ENCODE measurements at places on chromosomes 6 and 20.

DNA sequence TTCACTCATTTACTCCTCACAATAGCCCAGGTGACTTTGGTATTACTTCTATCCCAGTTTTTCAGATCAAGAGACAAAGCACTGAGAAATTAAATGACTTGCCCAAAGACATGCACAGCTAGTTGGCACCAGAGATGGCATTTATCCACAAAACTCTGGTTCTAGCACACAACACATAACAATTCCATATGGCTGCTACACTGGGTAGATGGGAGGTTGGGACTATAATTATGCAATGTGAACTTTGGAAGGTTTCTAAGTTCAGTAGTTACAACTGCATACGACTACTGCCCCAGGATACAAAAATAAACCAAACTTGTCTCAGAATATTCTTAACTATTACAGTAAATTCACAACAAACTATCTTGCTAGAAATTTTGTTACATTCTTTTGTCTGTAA, 54.2 kb upstream of the MLIP start:
- DNase-seq = no peak

- no peak for DNase-seq
Observed at GRCh38 chr6:69647726-69648125, 149.1 kb downstream of the LMBRD1 start.

- DNase-seq = peak; percentile 55
Observed at GRCh38 chr6:27505209-27506027, 32.5 kb upstream of the ZNF184 start.

GRCh38 chr6:115891750-115892149, 168.9 kb downstream of the FRK start:
- no peak for DNase-seq

DNA sequence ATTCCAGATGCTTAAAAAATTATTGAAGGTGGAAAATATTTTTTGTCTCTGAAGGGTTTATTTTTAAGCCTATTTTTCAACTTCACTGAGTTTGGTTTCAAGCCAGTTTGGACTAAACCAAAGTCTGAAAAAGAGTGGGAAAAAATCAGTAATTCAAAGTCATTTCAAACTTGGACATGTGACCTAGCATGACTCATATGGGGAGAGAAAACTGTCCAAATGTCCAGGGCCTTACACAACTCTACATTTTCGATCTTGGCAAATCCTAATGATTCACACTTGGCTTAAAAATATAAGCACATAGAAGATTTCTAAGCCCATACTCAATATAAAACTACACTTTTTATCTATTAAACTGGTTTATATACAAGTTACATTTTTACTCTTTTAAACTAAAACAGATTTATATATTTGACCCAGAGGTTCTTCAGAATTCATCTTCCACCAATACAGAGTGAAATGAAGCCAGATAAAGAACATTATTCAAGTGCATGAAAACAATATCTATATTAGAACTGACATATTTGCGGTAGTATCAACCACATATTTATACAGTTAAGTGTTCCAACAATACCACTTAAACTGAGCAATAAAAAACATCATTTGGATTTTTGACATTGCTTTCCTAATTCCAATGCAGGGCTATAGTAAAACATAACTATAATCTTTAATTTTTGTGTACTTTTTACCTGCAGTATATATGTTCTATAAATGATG, 110.3 kb upstream of the TCF21 start:
- DNase-seq = no peak

GRCh38 chr6:24909241-24910216, 26.2 kb downstream of the RIPOR2 start:
- no peak for DNase-seq

GRCh38 chr6:147382945-147383554, 125.4 kb upstream of the SAMD5 start:
- DNase-seq = no peak

GRCh38 chr6:137093183-137094069, 48.7 kb upstream of the IL20RA start:
- DNase-seq = no peak

- DNase-seq = no peak
Observed at GRCh38 chr20:20894280-20894679, 181.8 kb upstream of the RALGAPA2 start.

DNA sequence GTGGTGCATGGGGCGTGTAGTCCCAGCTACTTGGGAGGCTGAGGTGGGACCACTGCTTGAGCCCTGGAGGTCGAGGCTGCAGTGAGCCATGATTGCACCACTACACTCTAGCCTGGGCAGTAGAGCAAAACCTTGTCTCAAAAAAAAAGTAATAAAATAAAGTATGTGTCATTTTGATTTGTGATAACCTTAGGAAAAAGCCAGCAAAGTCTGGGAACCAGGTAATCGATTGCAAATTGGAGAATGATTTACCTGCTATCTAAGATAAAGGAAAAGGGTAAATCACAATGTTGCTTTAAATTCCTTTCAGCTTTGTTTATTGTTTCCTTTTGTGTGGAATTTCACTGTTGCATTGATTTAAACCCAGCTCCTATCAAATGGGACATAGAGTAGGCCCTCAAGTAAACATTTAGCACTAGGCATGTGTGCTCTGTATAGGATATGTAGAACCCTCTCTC, 59.0 kb downstream of the SGK1 start:
- no peak for DNase-seq

DNA sequence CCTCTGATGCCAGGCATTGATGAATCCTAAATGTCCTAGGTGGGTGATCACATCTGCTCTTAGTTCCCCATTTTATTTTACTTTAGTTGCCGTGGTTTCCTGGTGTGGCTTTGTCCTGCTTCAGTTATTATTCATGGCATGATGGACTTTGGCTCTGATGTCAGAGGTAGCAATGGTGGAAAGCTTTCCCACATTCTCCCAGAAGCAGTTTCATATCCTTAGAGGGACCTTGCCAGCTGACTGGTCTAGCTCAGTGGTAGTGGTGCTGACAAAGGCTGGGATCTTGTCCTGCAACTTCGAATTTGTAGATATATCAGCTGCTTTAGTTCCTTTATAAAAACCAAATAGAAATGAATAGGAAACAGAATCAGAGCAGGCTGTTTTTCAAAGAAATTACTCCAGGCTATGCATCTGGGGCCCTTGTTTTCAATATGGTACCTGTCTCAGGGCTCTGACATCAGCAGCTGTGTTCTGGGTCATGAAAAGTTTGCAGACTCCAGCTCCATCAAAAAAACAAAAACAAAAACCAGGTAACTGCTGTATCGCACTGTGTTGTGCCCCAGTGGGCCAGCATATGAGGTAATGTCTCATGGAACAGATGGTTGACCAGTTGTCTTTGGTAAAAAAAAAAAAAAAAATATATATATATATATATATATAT, 133.7 kb downstream of the PLCB4 start:
- no peak for DNase-seq

DNA sequence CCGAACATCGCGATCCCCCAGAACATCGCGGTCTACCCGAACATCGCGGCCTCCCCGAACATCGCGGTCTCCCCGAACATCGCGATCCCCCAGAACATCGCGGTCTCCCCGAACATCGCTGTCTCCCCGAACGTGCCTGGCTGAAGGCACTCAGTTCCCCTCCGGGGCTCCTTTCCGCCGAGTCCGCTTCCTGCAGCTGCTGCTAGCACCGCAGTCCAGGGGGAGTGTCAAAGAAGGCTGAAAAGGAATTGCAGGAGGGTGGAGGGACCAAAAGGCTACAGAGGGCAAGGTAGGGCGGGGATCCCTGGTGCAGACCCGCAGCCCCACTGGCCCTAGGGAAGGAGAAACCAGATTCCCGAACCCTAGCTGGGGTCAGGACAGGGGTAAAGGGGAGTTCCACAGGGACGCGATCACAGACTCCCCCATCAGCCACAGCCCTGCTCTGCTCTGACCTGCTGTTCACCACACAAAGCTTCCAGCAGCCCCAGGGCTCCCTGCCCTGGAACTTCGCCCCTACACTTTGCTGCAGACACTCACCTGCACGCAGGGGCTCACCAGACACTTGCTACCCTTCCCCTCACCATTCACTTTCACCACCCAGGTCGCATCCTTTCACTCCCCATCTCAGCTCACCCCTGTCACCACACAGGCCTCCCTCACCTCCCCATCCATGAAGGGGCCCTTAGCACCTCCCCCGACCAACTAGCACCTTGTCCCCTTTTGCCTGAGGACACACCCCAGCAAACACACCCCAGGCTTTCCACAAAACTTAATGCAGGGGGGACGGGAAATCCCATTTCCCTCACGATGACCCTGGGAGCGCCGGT, 1.7 kb downstream of the ULBP1 start:
- peak; percentile 18 for DNase-seq

GRCh38 chr20:14544688-14545087, 207.3 kb upstream of the FLRT3 start:
- DNase-seq = no peak

- DNase-seq = no peak
Observed at GRCh38 chr20:46695892-46696291, 6.6 kb upstream of the TP53RK start.

DNA sequence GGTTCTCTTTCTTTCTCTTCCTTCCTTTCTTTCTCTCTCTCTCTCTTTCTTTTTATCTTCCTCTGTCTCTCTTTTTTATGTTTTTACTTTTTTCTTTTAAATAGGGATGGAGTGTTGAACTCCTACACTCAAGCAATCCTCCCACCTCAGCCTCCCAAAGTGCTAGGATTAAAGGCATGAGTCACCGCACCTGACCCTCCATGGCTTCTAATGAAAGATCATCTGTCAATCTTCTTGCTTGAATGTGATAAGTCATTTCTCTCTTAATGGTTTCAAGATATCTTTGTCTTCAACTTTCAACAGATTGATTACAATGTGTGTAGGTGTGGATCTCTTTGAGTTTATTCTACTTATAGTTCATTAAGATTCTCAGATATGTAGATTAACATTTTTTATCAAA, 25.2 kb upstream of the HLA-DOA start:
- no peak for DNase-seq

DNA sequence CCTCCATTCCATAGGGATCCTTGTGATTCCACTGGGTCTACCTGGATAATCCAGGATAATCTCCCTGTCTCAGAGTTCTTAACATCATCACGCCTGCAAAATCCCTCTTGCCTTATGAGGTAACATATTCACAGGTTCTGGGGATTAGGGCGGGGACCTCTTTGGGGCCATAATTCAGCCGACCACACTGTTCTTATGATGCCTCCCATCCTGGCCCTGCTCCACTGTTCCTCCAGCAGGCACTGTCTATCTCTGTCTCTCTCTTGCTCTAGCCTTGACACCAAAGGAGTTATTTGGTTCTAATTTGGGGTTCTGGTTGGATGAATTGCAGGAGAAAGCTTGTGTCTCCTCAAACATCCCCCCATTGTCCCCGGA, 168.1 kb downstream of the NFATC2 start:
- DNase-seq = no peak

GRCh38 chr6:111041917-111042316, 45.4 kb upstream of the SLC16A10 start:
- no peak for DNase-seq

GRCh38 chr20:44520881-44521280, 989 bp downstream of the SERINC3 start:
- DNase-seq = no peak

- no peak for DNase-seq
Observed at GRCh38 chr6:43505718-43506117, 4.4 kb downstream of the LRRC73 start.

- DNase-seq = no peak
Observed at GRCh38 chr6:148883270-148883669, 136.4 kb downstream of the UST start.

DNA sequence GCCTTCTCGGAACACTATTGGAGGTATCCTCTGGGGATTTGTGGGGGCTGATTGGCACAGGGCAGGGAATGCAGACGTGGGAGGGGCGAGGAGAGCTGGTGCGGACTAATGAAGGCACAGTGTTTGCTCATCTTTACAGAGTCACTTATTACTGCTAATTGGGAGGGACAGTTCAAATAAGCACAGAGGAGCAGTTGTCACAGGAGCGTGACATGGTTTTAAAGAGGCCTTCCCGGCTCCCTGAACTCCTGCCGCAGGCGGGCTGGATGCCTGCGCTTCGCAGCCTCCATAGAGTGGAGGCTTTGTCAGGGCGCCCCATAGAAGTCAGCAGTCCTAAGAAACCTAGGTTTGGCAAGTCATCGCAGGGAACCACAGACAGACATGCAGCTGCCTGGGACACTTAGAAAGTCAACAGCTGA, 149.6 kb downstream of the LINC00237 start:
- DNase-seq = no peak

- DNase-seq = no peak
Observed at GRCh38 chr20:50789968-50790650, 4.8 kb upstream of the BCAS4 start.

GRCh38 chr20:62136283-62137091, 6.7 kb downstream of the PSMA7 start:
- DNase-seq = peak; percentile 77

DNA sequence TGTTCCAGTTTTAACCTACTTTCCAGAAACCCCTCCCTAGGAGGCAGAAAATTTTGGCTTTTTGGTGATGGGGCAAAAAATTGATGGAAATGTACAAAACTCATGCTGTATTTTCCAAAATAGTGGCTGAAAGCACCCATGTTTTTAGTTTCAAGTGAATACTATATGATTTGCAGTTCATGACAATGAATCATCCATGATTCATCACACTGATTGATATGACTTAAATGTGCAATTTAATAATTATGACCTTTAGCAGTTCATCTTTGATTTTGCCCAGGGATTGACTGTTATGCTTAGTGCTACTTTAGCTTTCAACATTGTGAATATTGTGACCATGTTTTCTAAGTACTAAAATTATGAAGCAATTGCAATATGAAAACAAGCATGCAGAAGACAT, 478.7 kb downstream of the HTR1B start:
- no peak for DNase-seq

DNA sequence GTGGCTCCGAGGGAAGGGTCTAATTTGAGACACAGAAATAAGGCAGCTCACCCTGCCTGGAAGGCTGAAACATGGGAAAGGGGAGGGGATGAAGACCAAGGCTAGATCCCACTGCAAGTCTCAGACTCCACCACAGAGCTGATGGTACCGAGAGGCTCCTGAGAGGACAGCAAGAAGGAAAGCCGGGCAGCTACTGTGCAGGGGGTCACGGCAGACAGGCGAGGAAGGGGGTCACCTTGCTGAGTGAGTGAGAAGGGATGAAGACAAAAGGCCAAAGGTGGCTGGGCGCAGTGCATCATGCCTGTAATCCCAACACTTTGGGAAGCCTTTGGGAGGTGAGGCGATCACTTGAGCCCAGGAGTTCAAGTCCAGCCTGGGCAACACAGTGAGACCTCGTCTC, 100.7 kb downstream of the ATP9A start:
- DNase-seq = no peak
